Uterus (tissue), 4 donors: ENCODE measurements at places on chromosomes 13 and 19. TPM values are rescaled to one million over a fixed set of nuclear protein-coding genes. Genes with fewer than 3 reads are reported as not detected.

ZNF90 gene
- 0.77 TPM for total RNA-seq

NCAN gene
- total RNA-seq: not detected

ZNF836 gene
- 31.5 TPM for total RNA-seq

ERICH6B gene
- total RNA-seq: not detected

LHB gene
- not detected for total RNA-seq

ZNF600 gene
- total RNA-seq: 6.5 TPM

MEX3D gene
- total RNA-seq: 17.9 TPM

DNA sequence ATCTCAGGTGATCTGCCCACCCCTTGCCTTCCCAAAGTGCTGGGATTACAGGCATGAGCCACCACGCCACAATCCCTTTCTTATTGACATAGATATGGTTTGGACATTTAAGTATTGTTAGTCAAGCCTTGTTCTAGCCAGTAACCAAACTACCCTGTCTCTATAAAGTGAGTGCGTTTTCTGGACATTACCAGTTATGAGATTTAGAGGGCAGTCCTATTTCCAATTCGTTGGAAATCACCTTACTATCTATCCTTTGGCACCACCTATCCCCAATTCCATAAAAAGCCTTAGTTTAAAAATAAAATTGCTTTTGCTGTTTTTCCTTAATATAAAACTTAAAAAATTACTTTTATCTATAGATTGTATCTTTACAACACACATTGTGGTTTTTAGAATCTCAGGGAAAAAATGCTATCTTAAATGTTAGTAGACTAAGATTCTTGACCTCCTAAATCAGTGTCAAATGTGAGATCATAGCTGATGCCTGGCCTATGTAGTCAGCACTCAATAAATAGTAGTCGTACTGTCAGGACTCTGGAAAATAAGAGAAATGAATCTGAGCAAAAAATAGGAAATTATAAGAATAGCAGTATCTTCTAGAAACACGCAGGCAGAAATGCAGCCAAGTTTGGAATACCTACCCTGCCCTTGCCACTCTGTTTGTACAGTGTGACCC lies 57.0 kb downstream of the NUFIP1 start:
- H3K4me1 ChIP-seq: no peaks in the 10 kb centered on the region
- no peak for DNase-seq
- no peaks in the 10 kb centered on the region for H3K27me3 ChIP-seq
- no peaks in the 10 kb centered on the region for H3K36me3 ChIP-seq

- DNase-seq: no peak
- no peaks in the 10 kb centered on the region for H3K4me1 ChIP-seq
- no peak overlapping the region for H3K4me3 ChIP-seq
- no peaks in the 10 kb centered on the region for H3K27me3 ChIP-seq
- H3K27ac ChIP-seq: no peak overlapping the region
- H3K36me3 ChIP-seq: no peaks in the 10 kb centered on the region
Measured at GRCh38 chr13:60924856-60925255, 490.8 kb downstream of the PCDH20 start.

DNA sequence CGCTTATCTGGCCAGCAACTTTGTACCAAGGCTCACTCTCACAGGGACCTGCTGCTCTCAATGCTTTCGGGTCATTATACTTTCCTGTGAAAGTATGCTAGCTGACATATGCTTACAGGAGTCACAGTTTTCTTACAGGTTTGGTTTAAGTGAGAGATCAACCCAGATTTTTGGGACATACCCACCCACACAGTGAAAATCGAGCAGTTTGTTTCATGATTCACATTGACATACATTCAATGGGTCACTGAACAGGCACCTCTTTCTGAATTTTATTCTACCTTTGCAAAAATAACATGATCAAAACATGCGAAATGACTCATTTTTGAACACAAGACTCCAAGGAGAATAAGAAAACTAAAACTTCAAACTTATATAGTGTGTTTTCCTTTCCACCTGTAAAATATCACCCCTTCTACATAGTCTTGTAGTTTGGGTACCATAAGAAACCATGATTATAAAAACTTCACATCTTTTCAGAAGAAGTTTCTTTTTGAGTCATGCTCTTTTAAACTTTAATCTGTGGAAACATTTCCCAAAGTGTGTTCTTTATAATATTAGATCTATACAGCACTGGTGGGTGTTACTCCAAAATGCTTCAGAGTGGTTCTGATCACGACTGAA lies 44.3 kb upstream of the TEX29 start:
- DNase-seq: no peak
- H3K27me3 ChIP-seq: no peaks in the 10 kb centered on the region
- no peak overlapping the region for H3K27ac ChIP-seq
- no peaks in the 10 kb centered on the region for H3K36me3 ChIP-seq
- no peak overlapping the region for H3K4me3 ChIP-seq

DNA sequence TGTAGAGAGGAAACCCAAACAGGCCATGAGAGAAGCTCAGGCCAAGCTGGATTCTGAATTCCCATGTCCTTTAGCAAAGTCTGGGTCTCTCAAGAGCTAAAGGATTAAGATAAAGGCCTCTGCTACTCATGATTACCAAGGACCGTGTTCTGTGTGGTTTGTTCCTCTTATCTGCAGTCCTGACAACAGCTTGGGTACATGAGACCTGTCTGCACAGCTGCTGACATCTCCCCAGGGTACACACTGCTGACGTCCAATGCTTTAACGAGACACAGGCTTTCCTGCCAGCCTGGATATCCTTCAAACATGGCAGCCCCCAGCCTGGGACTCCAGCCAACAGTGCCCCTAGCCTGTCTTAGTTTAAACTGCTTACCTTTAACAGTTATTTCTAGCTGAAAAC lies 211.0 kb downstream of the SLC7A1 start:
- H3K4me1 ChIP-seq: no peaks in the 10 kb centered on the region
- H3K4me3 ChIP-seq: no peak overlapping the region
- no peaks in the 10 kb centered on the region for H3K27me3 ChIP-seq

DNA sequence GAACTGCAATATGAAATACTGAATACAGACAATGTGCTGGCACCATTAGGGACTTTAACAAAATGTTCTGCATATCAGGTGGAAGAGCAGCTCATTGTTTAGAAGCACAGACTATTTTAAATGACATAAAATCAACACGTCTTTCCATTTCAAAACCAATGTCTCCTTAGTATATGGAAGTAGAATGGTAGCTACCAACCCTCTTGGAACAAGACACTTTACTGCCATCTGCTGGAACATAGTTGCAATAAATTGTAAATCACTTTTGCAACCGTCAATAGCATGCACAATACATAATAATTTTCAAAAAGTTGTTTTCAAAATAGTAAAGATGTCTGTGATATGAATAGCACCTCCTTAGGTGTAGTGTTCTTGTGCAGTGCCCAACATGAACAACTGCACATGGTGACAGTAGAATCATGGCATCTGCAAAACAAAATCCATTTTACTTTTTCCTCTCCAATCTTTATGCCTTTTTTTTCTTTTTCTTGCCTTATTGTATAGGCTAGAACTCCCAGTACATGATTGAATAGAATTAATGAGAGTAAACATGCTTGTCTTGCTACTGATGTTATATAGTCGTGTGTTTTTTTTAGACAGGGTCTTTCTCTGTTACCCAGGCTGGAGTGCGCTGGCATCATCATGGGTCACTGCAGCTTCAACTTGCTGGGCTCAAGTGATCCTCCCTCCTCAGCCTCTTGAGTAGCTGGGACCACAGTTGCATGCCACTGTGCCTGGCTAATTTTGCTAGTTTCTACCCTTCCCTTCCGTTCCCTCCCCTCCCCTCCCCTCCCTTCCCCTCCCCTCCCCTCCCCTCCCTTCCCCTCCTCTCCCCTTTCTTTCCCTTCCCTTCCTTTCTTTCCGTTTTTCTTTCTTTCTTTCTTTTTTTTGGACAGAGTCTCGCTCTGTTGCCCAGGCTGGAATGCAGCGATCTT lies 7.8 kb upstream of the LYPD5 start:
- H3K27ac ChIP-seq: no peak overlapping the region
- H3K27me3 ChIP-seq: no peaks in the 10 kb centered on the region
- DNase-seq: no peak
- H3K4me3 ChIP-seq: no peak overlapping the region
- H3K4me1 ChIP-seq: no peaks in the 10 kb centered on the region

GRCh38 chr19:44072543-44073401 lies 813 bp downstream of the ZNF284 start:
- no peak for DNase-seq
- H3K27ac ChIP-seq: peak overlapping the region; percentile 59
- peak overlapping the region; percentile 44 for H3K4me3 ChIP-seq
- H3K27me3 ChIP-seq: no peaks in the 10 kb centered on the region
- no peaks in the 10 kb centered on the region for H3K4me1 ChIP-seq

GRCh38 chr13:82678052-82678451 lies 1204.2 kb downstream of the SLITRK1 start:
- no peaks in the 10 kb centered on the region for H3K36me3 ChIP-seq
- no peak overlapping the region for H3K27ac ChIP-seq
- no peaks in the 10 kb centered on the region for H3K27me3 ChIP-seq
- no peak overlapping the region for H3K4me3 ChIP-seq

DNA sequence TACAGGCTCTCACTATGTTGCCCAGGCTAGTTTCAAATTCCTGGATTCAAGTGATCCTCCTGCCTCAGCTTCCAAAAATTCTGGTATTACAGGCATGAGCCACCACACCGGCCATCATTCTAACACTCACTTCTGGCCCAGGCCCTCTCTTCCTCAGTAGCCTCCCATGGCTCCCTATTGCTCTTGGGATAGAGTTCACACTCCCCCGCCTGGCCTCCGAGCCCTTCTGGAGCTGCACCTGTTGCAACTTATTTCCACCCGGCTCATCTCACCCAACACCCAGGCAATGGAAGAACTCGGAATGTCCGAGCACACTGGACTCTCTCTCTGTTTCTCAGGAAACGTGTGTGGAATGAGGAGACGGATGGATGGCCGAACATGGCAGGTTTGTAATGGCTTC lies 9.0 kb upstream of the SBK3 start:
- H3K4me3 ChIP-seq: no peak overlapping the region
- H3K27ac ChIP-seq: no peak overlapping the region
- no peaks in the 10 kb centered on the region for H3K27me3 ChIP-seq
- H3K36me3 ChIP-seq: no peaks in the 10 kb centered on the region
- H3K4me1 ChIP-seq: no peaks in the 10 kb centered on the region

- H3K36me3 ChIP-seq: no peaks in the 10 kb centered on the region
- H3K27ac ChIP-seq: no peak overlapping the region
- H3K27me3 ChIP-seq: no peaks in the 10 kb centered on the region
- DNase-seq: no peak
- H3K4me1 ChIP-seq: peaks cover 16% of the 10 kb centered on the region
Measured at GRCh38 chr13:21012211-21012610, 49.2 kb downstream of the LATS2 start.

DNA sequence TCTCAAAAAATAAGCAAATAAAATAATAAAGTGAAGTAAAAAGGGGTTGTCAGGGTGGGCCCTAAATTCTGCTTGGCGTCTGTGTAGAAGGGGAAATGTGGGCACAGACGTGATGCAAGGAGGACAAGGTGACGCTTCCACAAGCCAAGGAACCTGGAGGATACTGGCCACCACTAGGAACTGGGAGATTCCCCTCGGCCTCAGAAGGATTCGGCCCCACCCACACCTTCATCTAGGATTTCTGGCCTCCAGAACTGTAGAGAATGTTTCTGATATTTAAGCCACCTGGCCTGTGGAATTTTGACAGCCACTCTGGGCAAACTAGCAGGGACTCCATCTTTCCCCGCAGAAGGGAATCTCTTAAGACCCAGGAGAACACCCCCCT lies 1.1 kb downstream of the PLEKHJ1 start:
- no peak for DNase-seq
- no peaks in the 10 kb centered on the region for H3K36me3 ChIP-seq

- H3K36me3 ChIP-seq: no peaks in the 10 kb centered on the region
- H3K27ac ChIP-seq: no peak overlapping the region
- no peak overlapping the region for H3K4me3 ChIP-seq
- DNase-seq: no peak
- H3K27me3 ChIP-seq: no peaks in the 10 kb centered on the region
Measured at GRCh38 chr13:98523455-98524102, 53.3 kb downstream of the STK24 start.

DNA sequence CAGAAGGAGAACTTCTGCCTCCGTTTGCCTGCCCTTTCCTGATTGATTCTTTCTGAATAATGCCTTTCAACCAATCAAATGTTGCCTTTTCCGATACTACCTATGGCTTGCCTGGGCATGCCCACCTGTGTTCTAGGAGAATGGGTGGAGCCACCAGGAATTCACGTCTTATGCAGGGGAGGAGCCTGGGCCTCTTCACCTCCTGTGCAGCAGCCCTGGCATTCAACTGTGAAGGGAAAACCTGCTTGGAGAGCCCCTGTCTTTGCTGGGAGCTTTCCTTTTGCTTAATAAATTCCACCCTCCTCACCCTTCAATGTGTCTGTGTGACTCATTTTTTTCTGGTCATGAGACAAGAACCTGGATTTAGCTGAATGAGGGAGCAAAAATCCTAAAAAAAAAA lies 730.7 kb downstream of the UQCRFS1 start:
- DNase-seq: no peak
- H3K4me3 ChIP-seq: no peak overlapping the region
- no peaks in the 10 kb centered on the region for H3K27me3 ChIP-seq

- H3K36me3 ChIP-seq: no peaks in the 10 kb centered on the region
- no peaks in the 10 kb centered on the region for H3K4me1 ChIP-seq
- no peak overlapping the region for H3K27ac ChIP-seq
- no peak for DNase-seq
- H3K27me3 ChIP-seq: no peaks in the 10 kb centered on the region
Measured at GRCh38 chr13:74825152-74825937, 656.6 kb downstream of the TBC1D4 start.

DNA sequence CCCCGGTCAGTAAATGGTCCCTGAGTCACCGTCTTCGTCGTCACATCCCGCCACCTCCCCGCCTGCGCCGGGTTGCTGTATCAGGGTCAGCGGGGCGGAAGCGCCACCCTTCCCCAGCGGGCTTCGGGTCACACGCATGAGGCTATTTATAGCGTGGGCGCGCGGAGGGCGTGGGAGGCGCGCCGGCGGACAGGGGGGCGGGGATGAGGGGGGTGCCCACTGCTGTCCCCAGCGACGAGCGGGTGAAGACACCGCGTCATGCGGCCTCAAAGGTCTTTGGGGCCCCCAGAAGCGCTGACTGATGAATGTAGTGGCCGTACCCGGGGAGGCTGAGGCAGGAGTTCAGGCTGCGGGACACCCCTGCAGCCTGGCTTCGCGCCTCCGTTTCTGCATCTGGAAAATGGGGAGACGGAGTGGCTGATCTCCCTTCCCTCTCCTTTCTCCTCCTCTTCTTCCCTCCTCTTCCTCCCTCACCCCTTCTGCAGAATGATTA lies 7.9 kb downstream of the UNC13A start:
- no peak overlapping the region for H3K27ac ChIP-seq
- H3K4me1 ChIP-seq: no peaks in the 10 kb centered on the region
- H3K27me3 ChIP-seq: no peaks in the 10 kb centered on the region
- no peaks in the 10 kb centered on the region for H3K36me3 ChIP-seq
- no peak overlapping the region for H3K4me3 ChIP-seq

- no peak overlapping the region for H3K4me3 ChIP-seq
- no peaks in the 10 kb centered on the region for H3K27me3 ChIP-seq
- no peak overlapping the region for H3K27ac ChIP-seq
- DNase-seq: no peak
Measured at GRCh38 chr19:38513762-38514167, 80.3 kb downstream of the RYR1 start.

- H3K27ac ChIP-seq: no peak overlapping the region
- no peaks in the 10 kb centered on the region for H3K4me1 ChIP-seq
- DNase-seq: no peak
- no peak overlapping the region for H3K4me3 ChIP-seq
Measured at GRCh38 chr19:49398931-49399330, 10.9 kb downstream of the KASH5 start.
